ENCODE measurements at places on chromosomes 5 and 9.

DNA sequence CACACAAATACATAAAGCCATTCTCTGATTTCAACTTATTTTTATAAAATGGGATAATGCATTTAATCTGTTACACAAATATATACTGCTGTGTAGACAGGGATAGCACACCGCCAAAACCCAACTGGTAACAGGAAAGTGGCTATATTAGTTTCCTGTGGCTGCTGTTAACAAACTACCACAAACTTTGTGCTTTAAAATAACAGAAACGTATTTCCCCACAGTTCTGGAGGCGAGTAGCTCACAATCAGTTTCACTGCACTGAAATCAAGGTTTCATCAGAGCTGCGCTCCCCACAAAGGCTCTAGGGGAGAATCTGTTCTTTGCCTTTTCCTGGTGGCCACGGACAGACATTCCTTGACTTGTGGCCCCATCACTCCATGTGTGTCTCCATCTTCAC lies 94.0 kb downstream of the MLLT3 start:
- no peak for DNase-seq

- no peak for DNase-seq
These were observed 37.5 kb downstream of the GSN start for GRCh38 chr9:121305269-121305994.

DNA sequence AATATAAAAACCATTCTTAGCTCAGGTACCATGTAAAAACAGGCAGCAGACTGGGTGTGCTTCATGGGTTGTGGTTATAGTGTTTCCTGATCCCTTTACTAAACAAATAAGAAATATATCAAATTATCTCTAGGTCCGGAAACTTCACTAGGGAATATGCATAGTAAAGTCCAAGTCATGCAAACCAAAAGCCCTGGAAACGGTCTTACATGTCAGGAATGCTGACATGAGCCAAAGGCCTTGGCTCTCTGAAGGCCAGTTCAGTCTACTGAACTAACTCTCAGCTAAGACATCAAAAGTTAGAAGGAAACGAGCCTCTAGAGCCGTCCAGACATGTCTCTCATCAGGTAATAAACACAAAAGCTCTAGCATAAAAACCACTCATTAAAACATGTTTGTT lies 778.9 kb upstream of the ZNF608 start:
- DNase-seq = no peak

- DNase-seq = no peak
These were observed 25.5 kb upstream of the SPTLC1 start for GRCh38 chr9:92140754-92141143.

- no peak for DNase-seq
These were observed 107.7 kb upstream of the GPR151 start for GRCh38 chr5:146623666-146624065.

DNA sequence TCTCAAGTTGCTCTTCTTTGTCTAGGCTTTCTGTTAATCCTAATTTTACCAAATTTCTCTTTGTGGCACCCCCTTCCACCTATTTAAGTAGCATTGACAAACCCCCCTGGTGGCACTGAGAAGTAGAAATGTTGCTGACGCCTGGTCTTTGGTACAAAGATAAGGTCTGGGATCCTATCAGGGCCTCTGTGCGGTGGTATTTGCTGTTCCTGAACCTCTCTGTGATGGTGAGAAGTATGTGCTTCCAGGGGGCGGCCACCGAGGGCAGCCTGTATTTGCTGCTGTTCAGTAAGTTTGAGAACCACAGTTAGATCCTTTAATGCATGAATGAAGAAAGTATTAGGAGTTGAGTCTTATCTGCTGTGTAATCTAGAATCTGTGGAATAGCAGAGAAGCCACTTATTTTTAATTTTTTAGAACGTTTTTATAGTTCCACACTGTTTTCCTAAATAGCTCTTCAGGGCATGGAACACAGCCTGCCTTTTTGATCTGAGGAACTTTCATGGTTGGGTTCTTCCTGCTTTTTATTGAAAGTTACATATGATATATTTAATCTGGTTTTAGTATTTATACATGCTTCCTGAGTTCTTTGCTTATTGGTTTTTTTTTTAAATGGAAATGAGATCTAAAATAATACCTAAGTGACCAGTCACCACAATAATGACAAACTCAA lies 124.2 kb downstream of the TRIO start:
- no peak for DNase-seq

DNA sequence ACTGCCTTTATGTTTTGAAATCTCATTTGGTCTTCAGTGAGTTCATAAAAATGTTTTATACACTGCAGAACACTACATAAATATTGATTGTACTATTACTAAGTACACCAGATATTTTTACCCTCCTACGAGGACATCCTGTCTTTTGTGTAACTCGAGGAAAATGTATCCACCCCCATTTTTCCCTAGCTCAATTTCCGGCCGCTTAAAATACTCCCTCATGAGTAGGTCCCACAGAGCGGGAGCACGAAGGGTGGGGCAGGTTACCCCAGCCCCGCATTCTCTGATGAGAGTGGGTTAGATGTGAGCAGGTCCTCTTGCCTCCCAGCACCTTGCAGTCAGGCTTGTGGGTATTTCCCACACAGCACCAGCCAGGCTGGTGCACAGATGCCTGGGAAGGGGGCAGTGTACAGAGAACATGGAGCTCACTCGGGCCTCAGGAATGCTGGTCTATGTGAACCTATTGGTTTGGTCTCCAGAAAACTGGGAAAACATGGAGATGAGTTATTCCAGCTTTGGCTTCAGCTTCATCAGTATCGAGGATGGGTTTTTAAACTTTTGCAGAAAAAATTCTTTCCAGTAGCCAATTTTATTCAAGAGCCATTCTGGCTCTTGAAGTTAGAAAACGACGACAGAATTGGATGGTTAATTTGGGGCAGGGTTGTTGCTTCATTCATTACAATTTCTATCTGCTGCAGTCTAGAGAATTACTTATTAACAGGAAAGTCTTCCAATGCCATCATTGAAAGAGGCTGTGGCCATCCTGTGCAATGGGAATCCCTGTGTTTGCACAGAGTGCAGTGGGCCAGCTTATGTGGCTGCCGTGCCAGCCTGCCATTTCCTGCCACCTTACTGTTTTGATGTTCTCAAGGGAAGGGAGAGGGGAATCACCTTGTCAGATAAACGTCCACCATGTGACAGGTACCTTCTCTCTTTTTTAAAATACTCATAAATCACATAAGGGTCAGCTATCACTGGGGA lies 73.2 kb downstream of the WDR41 start:
- DNase-seq = no peak

- no peak for DNase-seq
These were observed 61.0 kb downstream of the LPAR1 start for GRCh38 chr9:110977259-110977709.
